ENCODE measurements at places on chromosomes 13 and 19. TPM values are rescaled to one million over a fixed set of nuclear protein-coding genes. Genes with fewer than 3 reads are reported as not detected.

DNA sequence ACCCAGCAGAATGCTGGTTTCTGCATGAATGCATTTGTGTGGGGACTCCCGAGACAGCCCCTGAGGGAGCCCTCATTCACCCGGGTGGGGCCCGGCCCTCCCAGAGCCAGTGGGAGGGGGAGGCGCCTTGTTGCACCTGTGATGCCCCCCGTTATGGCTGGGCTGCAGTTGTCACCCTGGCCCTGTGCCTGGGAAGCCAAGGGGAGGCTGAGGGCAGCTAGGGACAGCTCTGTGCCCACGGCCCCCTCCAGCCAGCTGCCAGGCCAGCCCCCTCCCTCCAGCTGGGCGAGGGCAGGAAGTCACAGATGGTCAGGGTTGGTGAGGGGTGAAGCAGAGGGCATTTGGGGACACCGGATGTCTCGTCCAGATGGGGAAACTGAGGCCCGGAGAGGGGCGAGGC, 26.1 kb downstream of the NFIC start:
- DNase-seq, result peak; percentile 65

Gene NLRP11
- total RNA-seq, result not detected

DNA sequence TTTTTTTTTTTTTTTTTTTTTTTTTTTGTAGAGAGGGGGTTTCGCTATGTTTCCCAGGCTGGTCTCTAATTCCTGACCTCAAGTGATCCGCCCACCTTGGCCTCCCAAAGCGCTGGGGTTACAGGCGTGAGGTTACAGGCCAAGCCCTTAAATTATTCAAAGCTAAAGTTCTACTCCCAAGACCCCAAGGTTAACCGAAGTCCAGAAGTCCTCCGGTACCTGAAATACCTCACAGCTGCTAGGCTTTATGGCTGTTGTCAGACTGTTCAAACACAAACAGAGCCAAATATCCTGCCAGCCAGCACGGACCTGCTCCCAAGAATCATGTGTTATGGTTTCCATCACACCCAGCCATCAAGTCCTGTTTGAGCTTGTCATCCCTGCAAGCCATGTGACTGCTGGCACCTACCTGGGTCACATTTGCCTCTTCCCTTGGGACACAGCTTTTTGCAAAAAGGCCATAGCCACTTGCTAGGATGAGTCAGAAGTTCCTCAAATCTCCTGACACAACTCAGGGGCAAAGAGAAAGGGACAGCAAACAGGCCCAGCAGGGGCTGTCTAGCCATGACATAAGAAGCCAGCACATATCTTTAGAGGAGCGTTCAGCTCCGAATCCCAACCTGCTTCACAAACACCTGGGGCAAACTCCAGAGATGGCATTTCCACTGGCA, 129.9 kb downstream of the FOXO1 start:
- DNase-seq, result peak; percentile 36

DNA sequence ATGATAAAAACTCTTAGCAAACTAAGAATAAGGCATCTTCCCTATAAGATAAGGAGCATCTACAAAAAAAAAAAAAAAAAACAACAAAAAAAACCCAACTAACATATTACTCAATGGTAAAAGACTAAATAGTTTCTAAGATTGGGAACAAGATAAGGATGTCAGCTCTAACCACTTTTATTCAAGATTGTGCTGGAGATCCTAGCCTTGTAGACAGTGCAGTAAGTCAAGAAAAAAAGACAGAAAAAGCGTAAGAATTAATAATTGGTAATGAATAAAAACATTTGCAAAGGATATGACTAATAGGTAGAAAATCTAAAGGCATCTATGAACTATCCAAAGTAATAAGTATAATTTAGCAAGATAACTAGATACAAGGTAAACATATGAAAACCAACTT, 33.0 kb downstream of the ZIC2 start:
- DNase-seq, result peak; percentile 30

- DNase-seq, result peak; percentile 86
Measured at GRCh38 chr13:93309886-93310523, 83.4 kb downstream of the GPC6 start.

DNA sequence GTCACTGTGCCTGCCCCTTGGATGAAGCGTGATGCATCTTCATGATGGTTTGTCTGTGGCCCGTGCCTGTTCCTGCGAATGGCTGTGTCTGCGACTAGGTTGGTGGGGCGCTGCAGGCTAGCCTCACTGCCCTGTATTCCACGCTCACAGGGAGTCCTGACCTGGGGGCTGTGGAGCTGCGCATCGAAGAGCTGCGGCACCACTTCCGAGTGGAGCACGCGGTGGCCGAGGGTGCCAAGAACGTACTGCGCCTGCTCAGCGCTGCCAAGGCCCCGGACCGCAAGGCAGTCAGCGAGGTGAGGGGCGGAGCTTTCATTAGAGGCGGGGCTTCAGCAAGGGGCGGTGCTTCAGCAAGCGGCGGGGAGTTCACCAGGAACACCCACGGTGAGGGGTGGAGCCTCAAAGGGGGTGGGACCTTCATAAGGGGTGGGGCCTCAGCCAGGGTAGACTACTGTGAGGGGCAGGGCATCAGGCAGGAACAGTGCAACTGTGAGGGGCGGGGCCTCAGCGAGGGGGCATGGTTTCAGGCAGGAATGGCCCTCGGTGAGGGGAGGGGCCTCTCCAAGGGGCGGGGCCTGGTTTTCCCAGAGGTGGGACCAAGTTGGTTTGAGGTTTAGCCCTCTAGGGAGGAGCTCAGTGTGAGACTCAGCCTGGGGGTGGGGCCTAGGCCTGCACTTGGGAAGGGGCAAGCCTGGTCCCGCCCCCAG, 17.2 kb downstream of the PKN1 start:
- DNase-seq, result peak; percentile 77

Gene ZNF541
- total RNA-seq, result under 0.01 TPM

DNA sequence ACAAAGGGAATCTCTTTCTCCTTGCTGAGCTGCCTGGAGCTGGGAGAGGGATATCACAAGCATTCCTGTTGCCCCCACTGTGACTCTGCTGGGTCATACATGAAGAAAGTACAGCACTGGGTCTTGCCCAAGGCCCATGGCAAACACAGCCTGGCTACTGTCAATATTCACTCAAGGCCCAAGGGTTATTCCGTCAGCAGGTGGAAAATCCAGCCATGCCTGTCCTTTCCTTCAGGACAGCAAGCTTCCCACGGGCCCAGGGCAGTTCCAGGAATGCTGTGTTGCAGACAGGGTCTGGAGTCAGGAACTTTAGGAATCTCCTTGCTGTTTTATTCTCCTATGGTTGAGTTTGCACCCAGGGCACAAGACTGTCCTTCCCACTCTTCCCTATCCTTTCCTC, 106.8 kb downstream of the TNFSF13B start:
- DNase-seq, result no peak

GRCh38 chr13:97567510-97568243, 133.7 kb downstream of the RAP2A start:
- DNase-seq, result no peak

DNA sequence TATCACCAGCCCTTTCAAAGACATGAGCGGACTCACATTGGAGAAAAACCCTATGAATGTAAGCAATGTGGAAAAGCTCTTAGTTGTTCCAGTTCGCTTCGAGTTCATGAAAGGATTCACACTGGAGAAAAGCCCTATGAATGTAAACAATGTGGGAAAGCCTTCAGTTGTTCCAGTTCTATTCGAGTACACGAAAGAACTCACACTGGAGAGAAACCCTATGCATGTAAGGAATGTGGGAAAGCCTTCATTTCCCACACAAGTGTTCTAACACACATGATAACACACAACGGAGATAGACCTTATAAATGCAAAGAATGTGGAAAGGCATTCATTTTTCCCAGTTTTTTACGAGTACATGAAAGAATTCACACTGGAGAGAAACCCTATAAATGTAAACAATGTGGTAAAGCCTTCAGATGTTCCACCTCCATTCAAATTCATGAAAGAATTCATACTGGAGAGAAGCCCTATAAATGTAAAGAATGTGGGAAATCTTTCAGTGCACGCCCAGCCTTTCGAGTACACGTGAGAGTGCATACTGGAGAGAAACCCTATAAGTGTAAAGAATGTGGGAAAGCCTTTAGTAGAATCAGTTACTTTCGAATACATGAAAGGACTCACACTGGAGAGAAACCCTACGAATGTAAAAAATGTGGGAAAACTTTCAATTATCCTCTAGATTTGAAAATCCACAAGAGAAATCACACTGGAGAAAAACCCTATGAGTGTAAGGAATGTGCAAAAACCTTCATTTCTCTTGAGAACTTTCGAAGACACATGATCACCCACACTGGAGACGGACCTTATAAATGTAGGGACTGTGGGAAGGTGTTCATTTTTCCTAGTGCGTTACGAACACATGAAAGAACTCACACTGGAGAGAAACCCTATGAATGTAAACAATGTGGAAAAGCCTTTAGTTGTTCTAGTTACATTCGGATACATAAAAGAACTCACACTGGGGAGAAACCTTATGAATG, 17.6 kb downstream of the ZNF791 start:
- DNase-seq, result peak; percentile 14

Gene PNMA8B
- 1.2 TPM for total RNA-seq

DNA sequence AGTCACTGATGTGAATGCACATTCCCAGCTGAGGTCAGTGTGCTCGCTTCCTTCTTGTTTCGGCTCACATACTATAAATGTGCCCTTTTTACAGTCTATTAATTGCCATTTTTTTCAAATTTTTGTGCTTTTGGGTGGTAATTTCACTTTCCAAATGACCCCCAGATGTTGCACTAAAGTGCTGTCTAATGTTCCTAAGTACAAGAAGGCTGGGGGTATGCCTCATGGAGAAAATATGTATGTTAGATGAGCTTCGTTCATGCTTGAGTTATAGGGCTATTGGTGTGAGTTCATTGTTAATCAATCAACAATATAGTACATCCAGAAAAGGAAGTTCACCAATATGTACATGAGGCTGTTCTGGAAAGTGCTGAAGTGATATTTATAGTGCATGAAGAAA, 84.7 kb downstream of the KL start:
- DNase-seq, result no peak

Gene IGFL3
- not detected for total RNA-seq

DNA sequence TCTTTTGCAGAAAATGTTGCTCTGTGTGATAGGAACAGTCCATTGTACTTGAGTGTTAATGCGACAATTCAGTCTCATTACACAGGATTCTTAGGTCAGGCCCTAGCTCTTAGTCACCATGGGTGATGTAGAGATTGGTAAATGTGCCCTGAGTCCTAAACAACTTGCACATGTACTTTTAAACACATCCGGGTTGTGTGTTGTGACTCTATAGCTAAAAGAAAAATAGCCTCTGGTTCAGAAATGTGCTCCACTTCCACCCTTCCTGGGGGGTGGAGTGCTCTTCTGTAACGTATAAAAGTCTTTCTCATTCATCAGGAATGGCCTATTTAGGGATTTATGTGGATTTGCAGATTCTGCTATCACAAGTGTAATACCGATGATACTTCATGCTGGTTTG, 5.2 kb downstream of the SPATA13 start:
- DNase-seq, result peak; percentile 78
